ENCODE measurements at places on chromosomes 4 and X.

DNA sequence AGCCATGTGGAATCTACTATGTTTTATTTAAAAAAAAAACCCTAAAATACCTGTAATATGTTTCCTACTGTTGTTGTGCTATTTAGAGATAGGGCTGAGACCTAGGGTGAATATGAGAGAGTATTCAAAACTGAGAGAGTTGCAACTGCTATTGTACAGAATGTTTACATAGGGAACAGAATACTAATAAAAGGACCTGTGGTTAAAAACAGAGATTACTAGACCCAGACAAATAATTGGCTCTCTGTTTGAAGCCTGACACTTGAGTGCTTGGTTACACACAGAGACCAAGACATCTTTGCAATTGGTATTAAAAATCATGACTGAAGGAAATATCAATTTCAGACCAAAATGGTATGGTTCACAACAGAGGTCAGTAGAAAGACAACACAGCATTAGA lies 278.9 kb upstream of the GIMD1 start:
- DNase-seq = no peak

- no peak for DNase-seq
Measured at GRCh38 chr4:122898370-122899150, 23.8 kb downstream of the NUDT6 start.

GRCh38 chrX:41209853-41210252 lies 124.1 kb upstream of the DDX3X start:
- DNase-seq = no peak

DNA sequence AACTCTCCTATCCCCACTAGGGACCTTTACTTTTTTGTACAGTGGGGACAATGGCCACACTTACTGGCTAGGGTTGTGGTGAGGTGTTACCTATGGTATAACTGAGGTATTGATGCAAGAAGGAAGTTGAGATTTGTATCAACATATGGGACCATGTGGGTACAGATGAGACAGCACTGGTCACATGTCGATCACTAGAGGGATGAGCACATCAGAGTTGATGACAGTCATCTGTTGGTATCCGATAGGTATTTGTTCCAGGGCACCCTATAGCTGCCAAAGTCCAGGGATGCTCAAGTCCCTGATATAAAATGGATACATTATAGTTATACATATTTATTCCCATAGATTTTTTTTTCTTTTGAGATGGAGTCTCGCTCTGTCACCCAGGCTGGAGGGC lies 12.6 kb upstream of the SLC10A3 start:
- DNase-seq = no peak

- no peak for DNase-seq
Measured at GRCh38 chr4:39750216-39750615, 52.3 kb downstream of the UBE2K start.

- DNase-seq = peak; percentile 71
Measured at GRCh38 chrX:154396973-154397887, 947 bp upstream of the RPL10 start.

DNA sequence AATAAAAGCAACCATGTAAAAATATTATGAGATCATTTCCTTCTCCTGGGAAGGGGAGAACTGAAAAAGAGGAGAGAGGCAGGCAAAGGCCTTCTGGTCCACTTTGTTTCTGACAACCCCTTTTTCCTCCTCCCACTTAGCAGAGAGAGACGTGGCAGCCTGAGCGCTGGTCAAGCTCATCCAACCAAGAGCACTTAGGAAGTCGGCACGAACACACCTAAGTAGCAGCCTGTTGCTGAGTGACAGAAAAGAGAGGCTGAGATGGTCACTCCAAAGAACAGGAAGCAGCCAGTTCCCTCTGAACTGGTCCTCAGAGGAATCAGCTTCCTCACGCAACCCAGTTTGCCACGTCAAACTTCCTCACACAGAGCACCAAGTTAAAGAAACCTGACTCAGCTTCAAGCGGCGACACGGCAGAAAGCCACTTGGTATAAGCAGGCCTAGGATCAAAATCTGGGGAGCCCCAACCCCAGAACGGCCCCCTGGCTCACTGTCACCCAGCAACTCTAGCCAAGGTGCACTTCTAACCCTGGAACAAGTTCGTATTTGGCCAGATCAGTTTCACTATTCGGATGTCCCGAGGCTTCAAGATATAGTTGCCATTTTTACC lies 861 bp downstream of the SEC24D start:
- DNase-seq = peak; percentile 34

DNA sequence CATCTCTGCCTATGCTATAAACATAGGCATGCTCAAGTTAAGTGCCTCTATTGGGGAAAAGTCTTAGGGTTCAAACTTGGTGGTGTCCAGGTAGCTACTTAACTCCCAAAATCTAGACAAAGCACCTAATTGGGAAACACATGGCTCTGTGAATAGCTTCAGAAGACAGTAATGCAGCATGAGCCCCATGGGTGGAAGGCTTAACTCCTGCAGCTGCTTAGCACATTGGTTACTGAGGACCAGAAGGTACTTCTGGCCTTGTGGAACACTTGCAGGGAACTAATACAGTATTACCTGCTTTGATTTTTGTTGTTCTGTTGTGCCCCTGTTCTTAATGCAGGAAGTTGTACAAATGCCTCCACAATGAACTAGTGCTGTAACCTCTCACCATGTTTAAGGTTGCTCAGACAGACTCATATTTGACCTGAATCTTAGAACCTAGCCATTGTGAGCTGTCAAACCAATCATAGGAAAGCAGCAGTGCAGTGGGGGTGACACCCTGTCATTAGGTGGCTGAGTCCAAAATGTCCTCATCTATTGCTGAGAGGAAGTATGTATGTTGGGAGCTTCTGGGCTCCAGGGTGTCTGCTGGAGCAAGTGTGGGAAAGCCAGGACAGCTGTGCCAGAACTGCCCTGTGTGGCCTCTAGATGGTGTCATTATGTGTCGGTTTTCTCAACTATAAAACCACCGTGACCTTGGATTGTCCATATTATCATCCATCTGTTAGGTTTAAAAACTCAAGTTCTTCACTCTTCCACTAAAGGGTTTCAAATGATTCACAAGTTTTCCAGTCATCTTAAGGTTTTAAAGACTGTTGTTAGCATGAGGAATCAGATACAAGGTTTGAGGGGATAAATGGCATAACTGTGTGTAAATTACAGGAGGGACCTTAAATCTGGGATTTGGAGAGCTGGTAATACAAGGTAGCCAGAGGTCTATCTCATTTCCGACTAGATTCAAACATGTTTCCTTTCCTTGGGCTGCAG lies 69.9 kb upstream of the WDR1 start:
- no peak for DNase-seq

GRCh38 chr4:168795346-168795745 lies 214.7 kb downstream of the CBR4 start:
- DNase-seq = no peak

GRCh38 chr4:84341559-84341958 lies 157.5 kb downstream of the NKX6-1 start:
- no peak for DNase-seq

DNA sequence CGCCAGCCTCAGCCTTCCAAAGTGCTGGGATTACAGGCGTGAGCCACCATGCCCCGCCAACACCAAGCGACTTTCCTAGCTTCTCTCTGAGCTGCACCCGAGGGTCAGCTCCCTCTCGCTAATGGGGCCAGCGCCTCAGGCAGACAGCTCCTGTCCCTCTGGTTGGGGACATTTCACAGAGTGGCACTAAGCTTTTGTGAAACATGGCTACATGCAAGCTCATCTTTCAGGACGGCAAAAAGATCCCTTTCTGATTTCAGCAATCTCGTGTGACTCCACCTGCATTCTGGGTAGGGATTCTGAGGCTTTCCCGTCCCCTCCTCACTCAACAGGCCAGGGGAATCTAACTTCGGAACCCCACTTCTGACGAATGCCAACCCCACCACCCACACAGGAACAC lies 31.0 kb upstream of the C4orf50 start:
- DNase-seq = no peak

DNA sequence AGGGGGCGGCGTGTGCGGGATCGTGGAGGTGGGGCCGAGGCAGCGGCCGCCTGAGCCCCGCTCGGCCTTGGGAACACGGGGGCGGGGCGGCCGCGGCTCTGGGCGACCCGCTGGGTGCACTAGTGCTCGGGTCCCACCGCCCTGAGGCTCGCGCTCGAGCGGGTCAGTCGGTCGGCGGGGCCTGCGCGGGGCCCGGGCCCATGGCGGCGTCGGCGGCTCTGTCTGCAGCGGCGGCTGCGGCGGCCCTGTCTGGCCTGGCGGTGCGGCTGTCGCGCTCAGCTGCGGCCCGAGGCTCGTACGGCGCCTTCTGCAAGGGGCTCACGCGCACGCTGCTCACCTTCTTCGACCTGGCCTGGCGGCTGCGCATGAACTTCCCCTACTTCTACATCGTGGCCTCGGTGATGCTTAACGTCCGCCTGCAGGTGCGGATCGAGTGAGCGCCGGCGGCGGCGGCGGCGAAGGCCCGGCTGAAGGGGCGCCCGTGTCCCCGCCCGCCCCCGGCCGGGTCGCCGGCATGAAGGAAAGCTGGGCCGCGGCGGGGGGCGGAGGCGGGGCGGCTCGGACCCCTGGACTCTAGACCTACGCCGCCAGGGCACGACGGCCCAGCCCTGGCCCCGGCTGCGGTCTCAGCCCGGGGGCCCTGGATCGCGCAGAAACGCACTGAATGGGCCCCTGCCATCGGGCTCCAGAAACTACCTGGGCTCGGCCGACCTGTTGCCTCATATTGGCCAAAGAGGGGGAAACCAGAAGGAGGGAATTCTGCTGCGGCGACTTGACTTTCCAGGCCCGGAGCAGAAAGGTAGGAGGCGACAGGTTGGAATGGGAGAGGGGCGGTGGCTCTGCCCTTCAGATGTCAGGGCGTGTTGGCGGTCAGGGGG lies at the start of gene SMIM10L2A:
SMIM10L2A (plus strand) TSS at position 13 of the 878 bp plus-strand sequence; CDS start at position 201, 188 bp downstream.
- DNase-seq = no peak

DNA sequence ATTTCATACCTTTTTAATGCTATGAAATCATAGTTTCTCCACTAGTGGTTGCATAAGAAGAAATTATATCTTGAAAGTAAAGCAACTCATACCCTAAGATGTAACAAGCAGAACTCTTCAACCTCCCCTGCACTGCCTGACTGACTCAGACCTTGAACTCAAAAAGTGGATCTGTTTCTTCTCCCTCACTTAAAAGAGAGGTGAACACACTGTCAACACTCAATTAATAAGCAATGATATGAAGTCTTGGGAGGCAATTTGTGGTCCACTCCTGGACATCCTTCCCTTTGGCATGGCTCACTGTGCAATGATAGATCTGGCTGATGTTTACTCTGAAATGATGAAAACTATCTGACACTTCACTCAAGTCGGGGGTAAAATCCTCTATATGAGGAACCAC lies 282.0 kb upstream of the DKK2 start:
- no peak for DNase-seq

DNA sequence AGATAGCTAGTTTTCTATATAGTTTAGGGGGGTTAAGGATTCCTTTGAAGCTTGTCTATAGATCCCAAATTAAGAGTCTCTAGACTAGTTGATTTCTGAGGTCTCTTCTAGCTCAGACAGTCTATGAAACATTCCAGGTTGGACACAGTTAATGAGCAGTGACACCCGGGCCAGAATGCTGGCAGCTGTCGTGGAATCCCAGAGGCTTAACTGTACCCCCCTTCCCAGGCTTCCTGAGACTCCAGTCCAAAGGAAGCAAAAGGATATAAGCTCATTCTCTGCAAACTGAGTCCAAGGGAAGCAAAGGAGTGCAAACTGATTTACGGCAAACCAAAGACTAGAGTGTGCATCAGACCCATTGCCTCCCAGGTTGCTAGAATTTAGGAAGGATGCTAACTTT lies 62.9 kb downstream of the DCX start:
- DNase-seq = no peak

- no peak for DNase-seq
Measured at GRCh38 chrX:69362856-69363255, 141.3 kb upstream of the NALF2 start.

DNA sequence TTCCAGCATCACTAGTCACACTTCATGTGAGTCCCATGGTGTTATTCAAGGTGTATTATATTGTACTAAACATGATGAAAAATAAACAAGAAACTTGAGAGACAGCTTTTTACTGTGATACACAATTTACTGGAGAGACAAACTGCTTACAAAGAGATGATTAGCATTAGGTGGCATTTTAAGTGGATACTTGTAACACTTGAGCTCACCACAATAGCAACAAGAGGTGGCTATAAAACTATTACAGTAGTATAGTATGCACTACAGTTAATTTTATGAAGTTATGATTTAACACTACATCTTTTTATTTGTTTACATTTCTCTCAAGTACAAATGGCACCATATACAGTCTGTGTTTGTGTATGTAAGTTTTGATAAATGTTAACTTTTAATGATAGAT lies 246.6 kb downstream of the PARM1 start:
- DNase-seq = no peak

- DNase-seq = no peak
Measured at GRCh38 chr4:150497612-150498011, 84.3 kb upstream of the MAB21L2 start.

Measured in stimulated activated CD4-positive, alpha-beta T cell treated with anti-CD3 and anti-CD28 coated beads, Interleukin-4, amount 100 ng/mL, for 1 hour (primary cell).